ENCODE measurements at places on chromosomes 6 and 20.
A peak's percentile ranks its signal among the peaks of the same experiment; 100 is the strongest.

- DNase-seq, result no peak
Measured at GRCh38 chr6:106469882-106470281, 109.4 kb downstream of the CRYBG1 start.

DNA sequence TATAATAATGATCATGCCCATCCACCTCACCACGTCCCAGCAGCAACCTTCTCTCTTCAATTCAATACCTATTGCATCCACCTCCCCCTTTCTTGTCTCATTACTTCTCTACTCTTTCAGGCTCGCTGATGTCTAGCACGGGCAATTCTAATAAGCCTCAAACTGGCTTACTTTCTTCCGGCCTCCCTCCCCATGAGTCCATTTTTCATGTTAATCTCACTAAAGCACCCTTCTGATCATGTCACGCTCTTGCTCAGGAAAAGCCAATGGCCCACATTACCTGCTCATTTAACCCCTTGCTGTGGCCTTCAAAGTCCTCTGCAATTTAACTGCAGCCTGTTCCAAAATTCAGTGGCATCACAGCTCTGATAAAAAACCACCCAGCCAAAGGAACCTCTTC, 105.1 kb downstream of the UTRN start:
- DNase-seq, result no peak

DNA sequence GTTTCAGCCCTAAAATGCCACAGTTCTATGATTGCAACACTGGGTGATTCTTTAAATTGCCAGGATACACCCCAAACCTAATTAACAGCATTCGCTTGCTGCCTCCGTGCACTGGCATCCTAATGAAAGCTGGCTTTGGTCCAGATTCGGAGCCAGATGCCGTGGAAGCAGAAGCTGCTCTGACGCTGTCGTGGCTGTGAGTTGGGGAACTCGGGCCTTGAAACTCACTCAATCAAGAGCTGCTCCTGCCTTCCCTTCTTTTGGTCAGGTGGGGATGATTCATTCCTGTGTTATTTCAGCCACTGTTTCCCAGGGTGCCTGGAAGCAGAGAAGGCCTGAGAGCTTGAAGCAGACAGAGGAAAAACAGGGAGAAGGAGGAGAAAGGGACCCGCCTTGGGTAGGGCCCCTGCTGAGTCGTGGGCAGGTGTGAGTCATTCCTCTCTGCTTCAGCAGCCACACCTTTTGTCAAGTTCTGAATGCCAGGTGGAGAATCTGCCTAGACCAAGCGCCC, 36.2 kb upstream of the DSP start:
- DNase-seq, result peak; percentile 49

GRCh38 chr6:142207265-142207877, 60.3 kb downstream of the VTA1 start:
- no peak for DNase-seq

DNA sequence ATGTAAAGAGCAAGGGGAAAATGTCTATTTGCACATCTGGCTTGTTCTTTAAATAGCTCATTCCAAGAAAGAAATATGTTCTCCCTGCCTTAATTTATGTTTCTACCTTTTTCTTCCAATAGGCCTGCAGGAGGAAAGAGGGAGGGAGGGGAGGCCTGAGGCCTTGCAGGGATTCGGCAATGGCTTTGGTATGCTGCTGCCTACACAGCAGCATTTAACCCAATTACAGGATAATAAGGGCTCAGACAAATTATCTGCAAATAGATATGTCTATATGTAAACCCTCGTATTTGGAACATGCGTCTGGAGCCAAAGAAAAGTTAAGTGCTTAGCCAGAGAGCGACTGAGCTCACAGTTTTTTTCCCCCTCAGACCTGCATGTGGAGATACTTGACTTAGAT, 277.2 kb downstream of the CDC5L start:
- peak; percentile 87 for DNase-seq

DNA sequence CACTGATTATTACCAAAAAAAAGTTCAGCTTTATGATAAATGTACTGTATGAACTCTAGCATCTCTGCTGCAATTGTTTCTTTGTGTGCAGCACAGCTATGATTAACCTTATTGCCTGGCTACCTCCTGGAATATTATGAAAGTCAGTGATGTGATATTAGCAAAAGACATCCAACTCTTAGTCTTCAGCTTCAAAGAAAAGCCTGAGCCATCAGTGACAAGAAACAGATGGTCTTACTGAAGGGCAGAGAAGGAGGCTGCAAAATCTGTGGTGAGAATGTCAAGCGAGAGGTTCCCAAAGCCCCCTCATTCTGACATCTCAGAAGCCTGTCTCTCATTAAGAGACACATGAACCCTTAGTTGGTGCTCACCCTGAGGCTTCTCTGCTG, 89.4 kb upstream of the TNFAIP3 start:
- DNase-seq, result no peak

- no peak for DNase-seq
Measured at GRCh38 chr20:17615645-17616479, 46.0 kb downstream of the DSTN start.

DNA sequence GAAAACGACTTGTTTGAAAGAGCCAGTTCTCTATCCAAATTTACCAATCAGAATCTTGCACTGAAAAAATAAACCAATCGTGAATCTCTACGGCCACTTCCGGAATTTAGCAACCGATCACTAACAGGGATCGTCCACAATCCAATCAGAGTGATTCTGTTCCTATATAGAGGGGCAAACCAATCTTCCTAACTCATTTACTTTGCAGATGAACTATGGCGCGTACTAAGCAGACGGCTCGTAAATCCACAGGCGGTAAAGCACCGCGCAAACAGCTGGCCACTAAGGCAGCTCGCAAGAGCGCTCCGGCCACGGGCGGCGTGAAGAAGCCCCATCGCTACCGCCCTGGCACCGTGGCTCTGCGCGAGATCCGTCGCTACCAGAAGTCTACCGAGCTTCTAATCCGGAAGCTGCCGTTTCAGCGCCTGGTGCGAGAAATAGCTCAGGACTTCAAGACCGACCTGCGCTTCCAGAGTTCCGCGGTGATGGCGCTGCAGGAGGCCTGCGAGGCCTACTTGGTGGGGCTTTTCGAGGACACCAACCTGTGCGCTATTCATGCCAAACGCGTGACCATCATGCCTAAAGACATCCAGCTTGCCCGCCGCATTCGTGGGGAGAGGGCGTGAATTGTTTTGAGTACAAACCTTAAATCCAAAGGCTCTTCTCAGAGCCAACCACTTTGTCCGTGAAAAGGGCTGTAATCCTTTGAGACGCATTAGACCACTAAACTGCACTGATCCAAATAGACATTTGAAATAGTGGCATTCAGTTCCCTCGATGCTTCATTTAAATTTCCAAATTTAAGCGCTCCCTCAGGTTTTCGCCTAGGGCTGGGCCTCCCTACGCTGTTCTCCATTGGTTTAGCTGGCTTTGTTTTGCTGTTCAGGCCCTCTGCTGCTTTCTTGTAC, 138.0 kb downstream of the HFE start:
- DNase-seq, result no peak

- no peak for DNase-seq
Measured at GRCh38 chr6:13250703-13251102, 77.6 kb downstream of the TBC1D7 start.

- no peak for DNase-seq
Measured at GRCh38 chr20:48799328-48800105, 28.3 kb downstream of the PREX1 start.

- no peak for DNase-seq
Measured at GRCh38 chr6:44833248-44833647, 445.7 kb downstream of the CDC5L start.

GRCh38 chr20:25372584-25373336, 17.9 kb downstream of the ABHD12 start:
- DNase-seq, result peak; percentile 83

DNA sequence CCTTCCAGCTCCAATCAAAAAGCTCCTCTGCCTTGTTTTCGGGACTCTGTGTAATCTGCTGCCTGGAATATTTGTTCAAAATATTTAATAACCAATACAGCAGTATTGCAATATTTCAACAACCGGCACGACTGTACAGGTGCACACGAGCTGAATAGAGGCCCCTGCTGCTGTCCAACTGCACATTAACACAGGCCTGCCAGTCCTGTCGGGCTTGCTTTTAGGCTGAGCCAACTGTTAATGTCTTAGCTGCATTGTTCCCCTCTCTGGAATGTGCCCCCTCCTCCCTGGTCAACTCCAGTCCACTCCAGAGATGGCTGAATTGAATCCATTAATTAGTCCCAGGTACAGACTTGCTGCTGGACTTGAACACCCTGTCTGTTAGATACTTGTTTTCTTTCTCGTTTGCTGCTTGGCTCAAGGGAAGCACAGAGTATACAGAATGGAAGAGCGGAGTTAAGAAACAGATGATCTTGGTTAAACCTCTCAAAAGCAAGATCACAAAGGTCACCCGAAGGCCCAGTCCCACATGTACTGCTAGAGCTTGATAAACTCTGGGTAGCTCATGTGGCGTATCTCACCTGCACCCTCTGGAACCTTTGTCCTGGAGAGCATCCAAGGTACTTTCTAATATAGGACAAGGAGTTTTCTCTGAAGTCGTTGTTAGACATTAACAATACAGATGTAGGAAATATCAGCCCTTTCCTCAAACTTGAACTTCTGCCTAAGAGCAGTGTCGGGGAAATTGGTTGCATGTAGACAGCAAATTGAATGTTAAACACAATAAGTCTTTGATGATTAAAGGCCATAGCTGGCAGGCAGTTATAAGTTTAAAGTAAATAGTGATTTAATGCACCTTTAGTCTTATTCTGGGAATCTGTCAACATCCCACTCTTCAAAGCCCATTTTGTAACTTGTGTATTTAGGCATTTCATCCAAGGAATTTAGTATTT, 31.9 kb downstream of the SHLD1 start:
- DNase-seq, result no peak

DNA sequence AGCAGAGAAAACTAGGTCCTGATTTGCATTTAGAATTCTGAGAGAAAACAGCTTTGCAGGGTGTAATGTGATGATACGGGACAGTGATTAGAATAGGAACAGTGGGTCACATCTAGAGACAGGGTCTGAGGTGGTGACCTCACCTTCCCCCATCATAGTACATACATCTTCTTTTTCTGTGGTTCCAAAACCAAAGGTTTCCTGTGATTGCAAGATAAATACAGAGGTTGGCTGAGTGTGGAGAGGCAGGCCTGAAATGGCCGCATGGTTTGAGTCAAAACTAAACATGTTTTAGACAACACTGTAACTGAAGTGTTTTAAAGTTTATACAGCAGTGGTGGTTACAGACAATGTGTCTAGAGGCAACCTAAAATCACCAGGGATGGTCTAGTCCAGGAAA, 10.4 kb upstream of the NT5DC1 start:
- DNase-seq, result no peak

GRCh38 chr6:6866656-6867403, 240.9 kb upstream of the RREB1 start:
- no peak for DNase-seq

- no peak for DNase-seq
Measured at GRCh38 chr6:84074988-84075781, 41.6 kb downstream of the MRAP2 start.

- DNase-seq, result no peak
Measured at GRCh38 chr6:38141085-38141484, 321.6 kb downstream of the ZFAND3 start.

DNA sequence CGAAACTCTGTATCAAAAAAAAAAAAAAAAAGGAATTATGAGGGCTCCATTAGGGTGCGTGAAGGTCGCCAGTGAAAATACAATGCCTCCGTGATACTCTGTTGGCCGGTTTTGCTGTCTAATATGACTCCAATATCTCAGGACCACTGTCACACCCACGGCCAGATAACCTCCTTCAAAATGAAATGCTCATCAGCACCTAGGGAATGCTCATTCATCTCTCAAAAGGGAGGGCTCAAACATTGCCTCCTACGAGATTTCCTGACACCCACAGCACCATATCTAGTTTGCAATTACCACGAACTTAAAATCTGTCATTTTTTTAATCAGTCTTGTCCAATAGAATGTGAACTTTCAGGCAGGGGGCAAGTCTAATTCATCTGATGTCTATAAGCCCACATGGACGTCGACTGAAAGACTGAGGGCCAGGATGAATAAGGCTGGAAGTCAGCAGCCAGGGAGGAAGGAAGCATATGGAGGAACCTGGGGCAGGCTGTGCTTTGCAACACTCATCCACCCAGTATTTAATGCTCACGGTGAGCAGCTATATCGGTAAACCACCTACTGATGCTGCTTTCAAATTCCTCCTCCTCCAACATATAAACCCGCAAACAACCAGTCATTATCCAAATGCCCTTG, 42.8 kb downstream of the MAP3K5 start:
- DNase-seq, result no peak

DNA sequence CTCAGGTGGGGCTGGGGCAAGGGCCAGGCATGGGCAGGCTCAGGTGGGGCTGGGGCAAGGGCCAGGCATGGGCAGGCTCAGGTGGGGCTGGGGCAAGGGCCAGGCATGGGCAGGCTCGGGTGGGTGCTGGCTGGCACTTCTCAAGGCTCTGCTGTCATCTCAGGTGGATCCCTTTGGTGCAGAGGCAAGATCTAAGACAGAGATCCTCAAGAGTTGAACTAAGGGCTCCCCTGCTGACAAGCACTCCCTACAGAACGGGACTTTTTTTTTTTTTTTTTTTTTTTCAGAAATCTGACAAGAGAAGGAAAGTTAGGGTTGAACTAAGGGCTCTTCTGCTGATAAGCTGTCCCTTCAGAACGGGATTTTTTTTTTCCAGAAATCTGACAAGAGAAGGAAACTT, 24.9 kb downstream of the MMP24OS start:
- DNase-seq, result no peak

GRCh38 chr6:12813321-12813720, 96.8 kb downstream of the PHACTR1 start:
- DNase-seq, result no peak

DNA sequence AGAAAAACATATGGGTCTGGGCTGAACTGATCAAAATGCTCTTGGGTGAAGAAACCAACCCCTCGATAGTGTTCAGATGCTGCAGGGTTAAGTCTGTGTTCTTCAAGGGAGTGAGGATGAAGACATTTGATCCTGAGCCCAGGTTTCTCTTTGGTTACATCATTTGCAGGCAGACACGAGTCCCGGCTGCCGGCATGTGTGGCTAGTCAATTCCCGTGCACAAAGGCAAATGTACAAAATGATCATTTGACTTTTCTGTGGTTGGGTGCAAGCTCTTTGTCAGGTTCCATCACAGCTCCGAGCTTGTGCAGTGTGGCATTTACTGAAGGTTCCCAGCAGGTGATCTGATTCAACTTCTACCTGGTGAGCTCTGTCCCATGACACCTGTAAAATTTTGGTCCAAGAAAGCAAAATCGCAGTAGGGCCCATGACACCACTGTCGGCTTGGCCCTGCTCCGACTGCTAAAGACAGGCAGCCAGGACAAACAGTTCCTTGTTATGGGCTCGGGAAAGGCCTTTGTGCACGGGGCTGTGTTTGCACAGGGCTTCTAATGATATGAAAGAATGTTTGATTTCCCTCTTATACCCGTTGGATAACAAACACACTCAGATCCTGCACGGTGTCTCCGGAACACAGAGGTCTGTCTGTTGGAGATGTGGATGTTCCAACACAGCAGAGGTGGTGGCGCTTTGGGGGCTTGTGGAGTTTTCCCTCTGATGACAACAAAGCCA, 46.9 kb downstream of the GJA10 start:
- no peak for DNase-seq

DNA sequence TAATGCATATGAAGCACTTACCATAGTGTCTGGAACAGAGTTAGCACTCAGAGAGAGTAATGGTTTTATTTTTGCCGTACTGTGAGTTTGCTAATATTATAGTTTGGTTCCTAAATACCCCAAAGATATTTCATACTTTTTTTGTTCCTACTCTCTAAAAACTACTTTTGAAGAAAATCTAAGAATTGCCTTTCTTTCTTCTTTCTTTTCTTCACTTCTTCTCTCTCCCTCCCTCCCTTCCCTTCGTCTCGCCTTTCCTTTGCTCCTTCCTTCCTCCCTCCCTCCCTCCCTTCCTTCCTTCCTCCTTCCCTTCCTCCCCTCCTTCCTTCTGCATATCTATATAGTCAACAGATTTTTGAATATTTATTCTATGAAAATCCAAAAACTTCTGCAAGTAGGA, 351.7 kb upstream of the RSPO3 start:
- DNase-seq, result no peak
